Stimulated activated CD4-positive, alpha-beta T cell treated with anti-CD3 and anti-CD28 coated beads, TNF-alpha, amount 100 ng/mL, for 48 hours (primary cell): ENCODE measurements at places on chromosomes 16 and 17.

DNA sequence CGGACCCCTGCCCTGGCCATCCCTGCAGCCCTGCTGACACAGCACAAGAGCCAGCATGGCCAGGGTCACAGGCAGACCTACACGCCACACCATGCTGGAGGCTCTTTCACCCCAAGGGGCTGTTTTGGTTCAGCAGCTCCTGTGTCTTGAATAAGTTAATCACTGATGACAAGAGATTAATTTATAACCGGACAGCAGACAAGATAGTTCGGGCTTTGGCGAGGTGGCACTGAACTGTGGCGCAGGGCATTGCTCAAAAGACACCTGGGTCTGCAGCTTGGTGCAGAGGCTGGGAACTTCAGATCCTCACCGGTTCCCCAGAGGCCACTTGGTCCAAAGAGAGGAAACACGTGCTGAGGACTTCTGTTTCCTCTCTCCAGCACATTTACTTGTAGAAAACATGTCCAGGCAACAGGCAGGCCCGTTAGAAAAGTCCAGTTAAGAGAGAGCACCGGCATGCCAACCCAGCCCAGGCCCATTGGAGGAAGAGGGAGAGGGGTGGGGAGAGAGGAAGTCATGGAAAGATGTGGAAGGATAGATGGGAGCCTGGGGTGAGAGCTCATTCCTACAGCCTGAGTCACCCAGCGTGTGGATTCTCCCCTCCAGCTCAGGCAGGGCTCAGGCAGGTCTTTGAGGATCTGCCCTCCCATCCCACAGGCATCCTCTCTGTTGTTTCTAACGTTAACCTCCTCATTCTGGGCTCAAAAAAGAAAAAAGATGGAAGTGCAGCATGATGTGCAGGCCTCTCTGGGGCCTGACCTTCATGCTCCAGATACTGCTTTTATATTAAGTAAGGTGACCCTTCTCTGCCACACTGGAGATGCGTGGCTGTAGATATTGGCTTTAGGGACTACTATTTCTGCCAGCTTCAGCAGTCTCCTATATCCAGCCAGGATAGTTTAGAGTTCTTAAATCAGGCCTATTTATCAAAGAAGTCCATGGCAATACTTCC lies 80.0 kb upstream of the HNF1B start:
- DNase-seq: no peak

DNA sequence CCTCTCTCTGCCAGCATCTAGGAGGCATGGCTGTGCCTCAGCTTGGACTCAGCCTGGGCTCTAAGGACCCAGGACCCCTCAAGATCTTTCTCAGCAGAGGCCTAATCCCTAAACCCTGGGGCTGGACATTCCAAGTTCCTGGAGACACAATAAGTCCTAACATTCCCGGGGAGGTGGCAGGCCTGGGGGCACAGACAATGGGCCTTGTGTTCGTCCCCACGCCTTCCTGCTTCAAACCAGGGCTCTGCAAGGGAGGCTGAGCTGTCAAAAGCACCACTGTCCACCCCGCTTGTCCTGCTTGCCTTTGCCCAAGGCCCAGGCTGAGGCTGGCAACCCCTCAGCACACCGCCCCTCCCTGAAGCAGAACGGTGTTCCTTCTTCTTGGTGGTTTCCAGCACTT lies 13.7 kb downstream of the SDK2 start:
- no peak for DNase-seq

- DNase-seq: no peak
Measured at GRCh38 chr16:85507342-85507741, 105.8 kb upstream of the GSE1 start.

DNA sequence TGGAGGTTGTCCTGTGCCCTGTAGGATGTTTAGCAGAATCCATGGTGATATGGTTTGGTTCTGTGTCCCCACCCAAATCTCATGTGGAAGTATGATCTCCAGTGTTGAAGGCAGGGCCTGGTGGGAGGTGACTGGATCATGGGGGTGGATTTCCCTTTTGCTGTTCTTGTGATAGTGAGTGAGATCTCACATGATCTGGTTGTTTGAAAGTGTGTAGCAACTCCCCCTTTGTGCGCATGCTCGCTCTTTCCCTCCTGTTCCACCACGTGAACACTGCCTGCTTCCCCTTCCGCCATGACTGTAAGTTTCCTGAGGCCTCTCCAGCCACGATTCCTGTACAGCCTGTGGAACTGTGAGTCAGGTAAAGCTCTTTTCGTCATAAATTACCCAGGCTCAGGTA lies 61.9 kb downstream of the ARHGAP17 start:
- DNase-seq: no peak

- DNase-seq: no peak
Measured at GRCh38 chr17:44733753-44734152, 25.0 kb upstream of the ADAM11 start.

GRCh38 chr16:88967830-88968588 lies 9.0 kb downstream of the CBFA2T3 start:
- no peak for DNase-seq

DNA sequence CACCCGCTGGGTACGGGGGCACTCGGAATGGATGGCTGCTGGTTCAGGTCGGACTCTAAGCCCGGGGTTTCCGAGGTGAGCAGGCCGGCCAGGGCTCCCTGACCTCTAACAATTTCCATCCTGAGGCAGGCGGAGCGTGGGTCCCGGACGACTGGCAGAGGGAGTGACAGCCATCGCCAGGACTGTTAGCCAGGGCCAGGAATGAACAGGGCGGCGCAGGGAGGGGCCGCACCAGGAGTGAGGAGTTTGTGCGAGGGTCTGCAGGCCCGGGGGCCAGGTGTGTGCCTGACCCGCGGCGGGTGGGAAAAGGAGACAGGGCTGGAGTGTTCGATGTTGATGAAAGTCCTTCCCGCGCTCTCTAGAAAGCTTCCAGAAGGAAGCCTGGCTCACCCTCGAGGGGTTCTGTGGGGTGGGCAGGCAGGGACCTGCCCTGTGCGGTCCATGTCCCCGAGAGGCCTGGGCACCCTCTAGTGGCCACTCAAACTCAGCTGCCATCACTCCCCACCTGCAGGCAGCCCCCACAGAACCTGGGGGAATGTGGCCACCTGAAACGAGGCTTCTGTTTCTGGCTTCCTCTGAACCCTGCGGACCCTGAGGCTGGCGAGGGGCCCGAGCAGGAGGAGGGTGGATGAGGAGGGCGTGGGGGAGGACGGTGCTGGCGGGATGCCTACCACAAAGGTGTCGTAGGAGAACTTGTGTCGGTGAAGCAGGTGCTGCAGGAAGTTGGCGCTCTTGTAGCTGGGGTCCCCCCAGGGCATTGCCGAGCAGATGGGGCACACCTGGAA lies 8.2 kb downstream of the RNF166 start:
- DNase-seq: no peak

DNA sequence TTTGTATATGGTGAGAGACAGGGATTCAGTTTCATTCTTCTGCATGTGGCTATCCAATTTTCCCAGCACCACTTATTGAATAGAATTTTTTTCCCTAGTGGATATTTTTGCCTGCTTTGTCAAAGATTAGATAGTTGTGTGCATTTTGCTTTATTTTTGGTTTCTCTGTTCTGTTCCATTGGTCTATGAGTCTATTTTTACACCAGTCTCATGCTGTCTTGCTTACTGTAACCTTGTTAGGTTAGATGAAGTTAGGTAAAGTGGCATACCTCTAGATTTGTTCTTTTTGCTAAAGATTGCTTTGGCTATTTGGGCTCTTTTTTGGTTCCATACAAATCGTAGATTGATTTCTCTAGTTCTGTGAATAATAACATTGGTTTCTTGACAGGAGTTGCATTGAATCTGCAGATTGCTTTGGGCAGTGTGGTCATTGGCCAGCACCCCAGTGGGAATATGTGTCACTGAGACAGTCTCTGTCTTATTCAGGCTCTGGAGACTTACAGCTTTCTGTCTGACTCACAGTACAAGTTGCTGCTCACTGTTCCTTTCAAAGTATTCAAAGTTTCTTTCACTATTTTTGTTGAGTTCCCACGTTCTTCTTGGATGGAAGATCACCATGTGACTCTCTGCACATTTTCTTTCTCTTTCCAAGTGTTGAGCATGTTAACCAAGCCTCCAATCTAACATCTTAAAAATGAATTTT lies 709.1 kb downstream of the CDH11 start:
- DNase-seq: no peak

DNA sequence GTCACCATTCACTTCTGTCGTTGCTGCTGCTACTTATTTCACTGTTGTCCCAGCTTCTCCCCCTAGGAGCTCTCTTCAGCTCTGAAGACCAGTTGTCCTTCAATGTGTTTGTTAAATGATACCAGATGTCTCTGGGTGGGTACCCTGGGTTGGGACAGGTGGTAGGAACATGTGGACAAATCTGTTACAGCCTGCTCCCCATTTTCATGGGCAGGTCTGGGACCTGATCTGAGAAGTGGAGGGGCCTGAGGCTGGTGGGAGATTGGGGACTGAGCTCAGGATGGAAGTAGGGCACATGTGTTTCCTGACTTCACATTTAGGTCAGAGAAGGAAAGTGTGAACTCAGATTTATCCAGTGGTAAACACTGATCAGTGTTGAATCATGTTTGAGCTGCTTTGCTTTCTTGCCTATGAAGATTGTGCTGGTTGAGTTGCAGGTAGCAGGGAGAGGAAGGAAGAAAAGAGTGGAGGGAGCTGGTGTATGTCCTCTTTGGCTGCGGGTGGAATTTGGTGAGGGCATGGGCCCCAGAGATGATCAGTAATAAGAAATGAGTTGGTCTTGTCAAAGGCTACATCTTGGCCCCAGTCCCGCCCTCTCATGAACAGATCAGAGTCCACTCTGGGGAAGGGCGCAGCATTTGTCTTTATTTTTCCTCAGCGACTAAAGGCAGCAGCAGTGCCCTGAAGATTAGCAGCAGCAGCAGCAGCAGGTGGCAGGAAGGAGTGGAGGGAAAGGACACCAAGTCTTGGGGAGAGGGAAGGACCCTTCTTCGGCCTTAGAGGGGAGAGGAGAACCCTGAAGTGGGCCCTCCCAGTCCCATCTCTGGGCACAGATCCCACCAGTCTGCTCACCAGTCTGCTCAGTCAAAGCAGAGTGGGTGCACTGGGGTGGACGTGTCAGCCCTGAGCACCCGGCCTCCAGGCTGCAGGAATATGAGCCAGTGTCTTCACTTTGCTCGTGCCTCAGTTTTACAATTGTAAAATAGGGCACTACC lies 6.1 kb upstream of the EFTUD2 start:
- no peak for DNase-seq

DNA sequence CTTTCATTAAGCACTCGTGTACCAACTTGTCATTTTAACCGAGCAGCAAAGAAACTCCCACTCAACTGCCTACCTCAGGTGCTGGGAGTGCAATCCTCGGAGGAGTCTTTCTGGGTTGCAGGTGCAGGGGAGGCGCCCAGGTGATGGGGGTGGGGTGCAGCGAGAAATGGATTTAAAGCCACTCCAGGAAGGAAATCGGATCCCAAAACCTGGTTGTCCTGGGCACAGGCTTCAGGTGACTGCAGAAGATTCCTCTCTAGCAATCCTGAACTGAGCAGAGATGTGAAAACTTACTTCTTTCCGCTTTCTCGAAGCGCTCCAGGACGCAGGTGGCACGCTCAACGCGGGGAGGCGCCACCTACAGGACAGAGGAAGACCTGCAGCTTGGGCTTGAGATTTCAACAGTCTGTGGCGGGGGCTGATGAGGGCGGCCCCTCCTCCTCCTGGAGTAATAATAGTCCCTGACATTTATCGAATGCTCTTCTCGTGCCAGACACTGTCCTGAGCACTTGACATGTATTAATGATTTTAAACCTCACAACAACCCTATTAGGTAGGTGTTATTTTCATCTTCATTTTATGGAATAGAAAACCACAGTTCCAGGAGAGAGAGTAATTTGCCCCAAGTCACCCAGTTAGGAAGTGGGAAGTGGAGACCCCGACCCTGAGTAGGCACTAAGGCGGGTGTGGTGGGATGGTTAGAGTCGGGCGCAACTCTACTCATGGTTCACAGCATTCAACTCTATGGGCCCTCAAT lies 27.2 kb upstream of the SKAP1 start:
- peak; percentile 63 for DNase-seq

GRCh38 chr17:78168242-78168902 lies at the start of gene SYNGR2:
TSS of gene SYNGR2 (plus strand) at chr17:78168581. CDS start at chr17:78168617, 36 bp downstream.
- DNase-seq: peak; percentile 76

DNA sequence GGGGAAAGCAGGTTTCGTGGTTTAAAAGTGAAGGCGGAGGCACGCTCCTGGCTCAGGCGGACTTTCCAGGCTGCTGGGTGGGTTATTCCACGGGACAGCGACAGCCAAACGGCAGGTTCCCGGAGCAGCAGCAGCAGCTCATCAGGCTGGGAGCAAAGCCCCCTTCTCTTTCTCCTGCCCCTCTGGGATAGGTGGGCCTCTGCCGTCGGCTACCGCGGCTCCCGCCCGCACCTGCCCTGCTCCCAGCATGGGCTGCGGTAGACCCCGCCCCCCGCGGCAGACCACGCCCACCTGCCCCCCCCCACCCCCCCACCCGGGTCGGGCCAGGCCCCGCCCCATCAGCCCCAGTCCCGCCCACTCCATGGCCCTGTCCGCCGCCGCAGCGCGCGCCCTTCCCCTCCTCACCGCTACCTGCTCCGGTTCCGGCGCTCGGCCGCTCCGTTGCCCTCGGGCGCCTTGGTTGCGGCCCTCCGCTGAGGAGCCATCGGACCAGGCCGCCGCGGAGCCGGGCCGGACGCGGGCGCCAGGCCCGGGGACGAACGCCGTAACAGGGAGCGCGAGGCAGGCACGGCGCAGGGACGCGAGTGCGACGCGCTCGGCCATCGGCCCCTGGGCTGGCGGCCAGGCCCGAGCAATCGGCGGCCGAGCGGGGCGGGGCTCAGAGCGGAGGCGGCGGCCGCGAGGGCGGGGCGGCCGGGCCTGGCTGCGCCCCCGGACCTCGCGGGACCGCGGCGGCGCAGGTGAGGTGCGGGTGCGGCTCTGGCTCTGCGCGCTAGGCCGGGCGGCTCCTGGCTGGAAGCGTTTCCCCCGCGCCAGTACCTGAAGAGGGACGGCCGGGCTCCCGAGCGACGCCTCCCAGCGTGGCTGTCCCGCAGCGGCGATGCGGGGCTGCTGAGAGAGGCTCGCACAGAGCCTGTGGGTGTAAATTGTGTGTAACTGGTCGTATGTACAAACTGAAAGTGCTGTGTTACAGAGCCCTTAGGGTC lies at the start of the genes HEXD and OGFOD3:
Gene HEXD (plus strand): TSS at position 347 of the 986 bp plus-strand sequence. CDS start 1,453 bp downstream, outside the sequence.
Gene OGFOD3 (minus strand): TSS at position 586 of the 986 bp plus-strand sequence. CDS start 101 bp downstream, at position 485.
- peak; percentile 66 for DNase-seq

- no peak for DNase-seq
Measured at GRCh38 chr16:49019081-49019633, 262.5 kb downstream of the CBLN1 start.

DNA sequence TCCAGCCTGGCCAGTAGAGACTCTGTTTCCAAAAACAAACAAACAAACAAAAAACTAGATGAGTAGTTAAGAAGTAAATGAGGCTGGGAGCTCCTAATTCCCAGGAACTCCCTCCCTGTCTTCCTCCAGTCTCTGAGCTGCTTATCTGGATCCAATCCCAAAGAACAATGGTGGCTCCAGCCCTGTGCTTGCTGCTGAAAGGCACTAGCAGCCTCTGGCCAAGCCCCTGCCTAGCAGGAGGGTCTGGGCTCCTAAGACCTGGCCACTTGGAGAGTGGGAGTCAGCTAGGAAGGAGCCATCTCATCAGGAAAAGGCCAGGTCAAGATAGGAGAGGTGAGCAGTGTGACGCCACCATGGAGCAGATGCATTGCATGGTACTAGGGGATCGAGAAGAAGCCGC lies 14.3 kb upstream of the SLC35B1 start:
- DNase-seq: no peak

DNA sequence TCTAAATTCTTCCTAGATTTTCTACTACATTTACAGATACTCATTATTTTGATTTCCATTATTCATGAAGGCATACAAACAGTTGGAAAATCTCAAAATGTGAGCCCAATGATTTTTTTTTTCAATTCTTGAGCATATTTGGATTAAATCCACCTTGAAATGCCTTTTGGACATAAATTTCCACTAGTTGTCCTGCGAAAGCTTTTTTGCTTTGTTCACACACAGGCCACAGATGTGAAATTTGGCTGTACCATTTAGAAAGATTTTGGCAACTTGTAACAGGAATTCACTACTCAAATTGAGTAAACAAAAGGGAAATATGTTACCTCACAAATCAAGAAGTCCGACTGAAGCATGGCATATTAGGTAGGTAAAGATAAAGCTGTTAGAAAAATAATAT lies 1631.0 kb downstream of the CDH8 start:
- no peak for DNase-seq
